ENCODE measurements at places on chromosomes 1 and 21. TPM values are rescaled to one million over a fixed set of nuclear protein-coding genes. Genes with fewer than 3 reads are reported as not detected.

GRCh38 chr1:48190881-48191280 lies 31.6 kb upstream of the SLC5A9 start:
- no peak overlapping the region for H3K4me3 ChIP-seq
- peaks cover 2% of the 10 kb centered on the region for H3K27me3 ChIP-seq
- no peak overlapping the region for H3K27ac ChIP-seq
- DNase-seq, result no peak

- no peak overlapping the region for H3K27ac ChIP-seq
- no peaks in the 10 kb centered on the region for H3K27me3 ChIP-seq
- H3K4me1 ChIP-seq, result peaks cover 10% of the 10 kb centered on the region
- H3K36me3 ChIP-seq, result no peaks in the 10 kb centered on the region
Observed at GRCh38 chr1:90835661-90836344, 118.7 kb upstream of the BARHL2 start.

DNA sequence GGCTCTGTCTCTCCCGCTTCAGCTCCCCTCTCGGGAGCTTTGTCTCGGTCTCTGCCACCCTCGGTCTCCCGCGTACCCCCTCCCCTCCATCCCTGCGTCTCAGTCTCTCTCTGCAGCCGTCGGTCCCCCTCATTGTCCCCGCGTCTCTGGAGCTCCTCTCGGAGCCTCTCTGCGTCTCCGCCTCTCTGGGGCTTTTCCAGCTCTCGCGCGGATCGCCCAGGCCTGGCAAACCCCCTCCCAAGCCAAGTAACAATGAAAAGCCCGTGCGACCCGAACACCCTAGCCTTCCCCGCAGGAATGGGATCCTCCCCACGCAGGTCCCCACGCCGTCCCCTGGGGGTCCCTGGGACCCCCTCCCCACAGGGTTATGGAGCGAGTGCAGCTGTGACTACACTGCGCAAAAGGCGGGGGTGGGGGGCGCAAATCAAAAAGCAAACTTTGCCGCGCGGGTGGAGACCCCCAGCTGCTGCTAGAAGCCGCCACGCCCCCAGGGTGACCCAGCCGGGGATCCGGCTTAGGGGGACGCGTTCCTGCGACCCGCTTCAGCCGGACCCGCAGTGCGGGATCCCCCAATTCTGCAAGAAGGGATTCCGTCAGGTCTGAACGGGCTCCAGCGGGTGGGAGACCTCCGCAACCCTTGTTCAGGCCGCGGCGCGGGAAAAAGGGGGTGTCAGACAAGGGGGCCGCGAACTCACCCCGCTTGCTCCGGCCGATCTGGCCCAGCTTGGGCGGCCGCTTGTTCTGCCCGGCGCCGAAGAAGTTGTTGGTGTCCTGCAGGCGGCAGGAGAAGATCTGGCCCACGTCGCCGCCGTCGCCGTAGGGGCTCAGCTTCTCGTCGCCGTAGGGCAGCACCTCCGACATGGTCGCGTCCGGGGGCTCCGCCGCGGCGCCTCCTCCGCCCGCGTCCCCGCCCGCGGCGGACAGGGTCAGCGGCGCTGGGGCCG lies 1.2 kb downstream of the CAMK2N1 start:
- H3K4me3 ChIP-seq, result peak overlapping the region; percentile 34
- H3K27ac ChIP-seq, result no peak overlapping the region
- no peaks in the 10 kb centered on the region for H3K36me3 ChIP-seq
- no peaks in the 10 kb centered on the region for H3K4me1 ChIP-seq

DNA sequence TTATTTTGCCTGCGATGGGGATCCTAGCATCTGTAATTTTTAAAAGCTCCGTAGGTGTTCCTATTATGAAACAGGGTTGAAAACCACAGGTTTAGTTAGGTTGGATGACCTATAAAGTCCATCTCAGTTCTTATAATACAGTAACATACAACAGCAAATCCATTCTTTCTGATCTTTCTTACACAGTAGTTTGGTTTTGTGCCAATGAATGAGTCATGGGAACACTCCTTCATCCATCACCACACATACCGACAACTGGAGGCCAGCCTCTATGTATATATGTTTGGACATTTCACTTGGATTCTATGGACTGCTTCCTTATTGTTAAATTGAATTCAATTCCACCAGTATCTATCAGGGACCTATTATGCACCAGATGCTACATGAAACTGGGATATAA lies 118.4 kb upstream of the L1TD1 start:
- no peaks in the 10 kb centered on the region for H3K27me3 ChIP-seq
- H3K4me3 ChIP-seq, result no peak overlapping the region
- H3K4me1 ChIP-seq, result no peaks in the 10 kb centered on the region
- no peak overlapping the region for H3K27ac ChIP-seq
- DNase-seq, result no peak
- no peaks in the 10 kb centered on the region for H3K36me3 ChIP-seq

DNA sequence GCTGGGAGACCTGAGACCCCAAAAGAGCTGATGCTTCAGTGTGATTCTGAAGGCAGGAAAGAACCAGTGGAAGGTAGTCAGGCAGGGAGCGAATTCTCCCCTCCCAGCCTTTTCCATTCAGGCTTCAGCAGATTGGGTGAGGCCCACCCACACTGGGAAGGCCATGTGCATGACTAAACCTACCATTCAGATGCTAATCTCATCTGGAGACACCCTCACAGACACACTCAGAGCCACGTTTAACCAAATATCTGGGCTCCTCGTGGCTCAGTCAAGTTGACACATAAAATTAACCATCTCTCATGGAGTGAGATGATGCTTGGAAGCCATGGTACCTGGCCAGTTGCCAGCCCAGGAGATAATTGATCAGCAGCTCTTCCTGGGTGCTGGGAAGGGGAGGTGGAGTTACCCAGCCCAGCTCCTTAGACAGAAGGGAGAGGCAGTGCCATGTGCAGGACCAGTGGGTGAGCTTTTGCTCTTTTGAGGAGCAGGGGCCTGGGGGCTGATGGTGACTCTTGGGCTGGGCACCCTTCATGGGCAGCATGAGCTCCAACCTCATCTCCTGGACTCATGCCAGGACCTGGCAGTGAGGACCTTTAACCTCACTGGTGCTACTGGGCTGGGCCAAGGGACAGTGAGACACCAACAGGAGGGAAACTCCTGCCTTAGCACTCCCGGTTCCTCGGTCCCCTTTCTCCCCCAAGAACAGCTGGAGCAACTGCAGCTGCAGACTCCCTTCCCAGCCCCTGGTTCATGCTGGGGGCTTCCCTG lies 89.0 kb upstream of the ACTL8 start:
- H3K4me1 ChIP-seq, result no peaks in the 10 kb centered on the region
- no peaks in the 10 kb centered on the region for H3K27me3 ChIP-seq
- no peaks in the 10 kb centered on the region for H3K36me3 ChIP-seq
- H3K4me3 ChIP-seq, result no peak overlapping the region
- no peak overlapping the region for H3K27ac ChIP-seq
- no peak for DNase-seq

DNA sequence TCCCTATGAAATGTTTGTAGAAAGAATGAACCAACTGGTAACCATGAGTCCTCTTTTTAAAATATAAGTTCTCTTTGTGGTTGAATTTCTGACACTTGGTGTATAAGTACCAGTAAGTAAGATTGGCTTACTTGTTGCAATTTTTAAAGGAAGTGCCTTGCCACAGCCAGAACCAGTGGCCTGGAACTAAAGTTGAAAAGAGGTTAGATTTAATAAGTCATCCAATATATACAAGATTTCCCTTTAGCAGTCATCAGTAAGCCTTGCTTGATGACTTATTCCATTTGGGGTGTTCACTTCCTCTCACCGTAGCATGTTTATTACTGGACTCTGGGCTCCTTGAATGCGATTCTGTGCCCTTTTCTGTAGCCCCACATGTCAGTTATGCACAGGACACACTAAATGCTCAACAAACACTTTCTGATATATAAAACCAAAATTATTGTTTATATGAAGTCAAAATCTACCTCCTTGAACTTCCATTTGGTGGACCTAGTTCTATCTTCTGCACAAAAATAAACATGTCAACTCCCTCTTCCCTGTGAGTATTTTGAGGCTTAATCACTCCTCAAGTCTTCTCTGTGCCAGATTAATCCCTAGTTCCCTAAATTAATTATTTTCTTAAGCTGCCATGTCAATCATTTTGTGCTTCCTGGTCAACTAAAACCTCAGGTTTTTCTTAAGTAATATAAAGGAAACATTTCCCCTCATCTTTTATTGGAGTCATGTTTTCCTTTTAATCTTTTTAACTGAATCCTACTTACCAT lies 218.1 kb downstream of the ST6GALNAC3 start:
- H3K27ac ChIP-seq, result no peak overlapping the region
- H3K4me1 ChIP-seq, result no peaks in the 10 kb centered on the region
- no peaks in the 10 kb centered on the region for H3K36me3 ChIP-seq
- H3K27me3 ChIP-seq, result no peaks in the 10 kb centered on the region

DNA sequence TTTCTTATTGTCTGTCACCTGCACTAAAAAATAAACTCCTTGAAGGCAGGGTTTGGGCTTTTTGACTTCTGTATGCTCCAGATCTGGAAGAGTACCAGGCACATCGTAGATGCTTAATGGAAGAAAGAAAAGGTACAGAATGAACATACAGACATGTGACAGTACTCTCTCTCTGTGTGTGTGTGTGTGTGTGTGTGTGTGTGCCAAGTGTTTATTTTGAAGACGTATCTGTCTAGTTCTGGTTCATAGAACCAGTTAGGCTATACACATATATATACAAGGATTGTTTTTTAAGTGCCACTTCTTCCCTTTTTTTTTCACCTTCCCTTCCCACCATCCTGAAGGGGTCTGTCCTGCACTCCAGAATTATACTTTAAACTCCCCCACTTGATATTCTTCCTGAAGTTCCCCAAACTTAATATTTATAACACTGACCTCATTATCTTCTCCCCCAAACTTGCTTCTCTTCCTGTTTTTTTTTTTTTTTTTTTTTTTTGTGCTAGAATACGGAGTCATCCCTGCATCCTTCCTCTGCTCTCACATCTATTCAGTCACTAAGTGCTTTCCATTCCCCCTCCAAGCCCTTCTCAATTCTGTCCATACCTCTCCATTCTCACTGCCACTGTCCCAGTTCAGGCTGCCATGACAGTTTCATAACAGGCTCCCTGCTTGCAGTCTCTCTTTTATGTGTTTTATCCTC lies 5.4 kb upstream of the KCNA3 start:
- H3K27me3 ChIP-seq, result no peaks in the 10 kb centered on the region
- H3K4me3 ChIP-seq, result no peak overlapping the region
- no peak overlapping the region for H3K27ac ChIP-seq
- no peaks in the 10 kb centered on the region for H3K4me1 ChIP-seq

- H3K27me3 ChIP-seq, result no peaks in the 10 kb centered on the region
- no peaks in the 10 kb centered on the region for H3K36me3 ChIP-seq
- no peaks in the 10 kb centered on the region for H3K4me1 ChIP-seq
- H3K27ac ChIP-seq, result no peak overlapping the region
Observed at GRCh38 chr1:176501599-176501998, 38.6 kb downstream of the PAPPA2 start.

DNA sequence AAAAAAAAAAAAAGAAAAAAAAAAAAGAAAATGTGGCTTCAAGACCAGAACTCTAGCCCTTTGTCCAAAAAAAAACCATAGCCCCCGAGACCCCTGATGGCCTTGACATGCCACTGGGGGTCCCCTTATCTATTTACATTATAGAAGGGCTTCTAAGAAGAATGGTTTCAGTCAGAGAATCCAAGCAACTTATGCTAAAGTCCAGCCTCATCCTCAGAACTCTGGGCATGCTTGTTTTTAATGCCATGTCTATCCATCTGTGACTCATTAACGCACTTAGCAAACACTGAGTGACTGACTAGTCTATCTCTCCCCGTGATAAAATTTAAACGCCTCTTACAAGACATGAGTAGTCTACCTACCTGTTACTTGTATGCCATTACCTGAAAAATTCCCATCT lies 29.3 kb downstream of the ERG start:
- no peak for DNase-seq
- H3K27me3 ChIP-seq, result peaks cover 2% of the 10 kb centered on the region
- no peak overlapping the region for H3K27ac ChIP-seq
- H3K36me3 ChIP-seq, result no peaks in the 10 kb centered on the region
- H3K4me1 ChIP-seq, result no peaks in the 10 kb centered on the region
- no peak overlapping the region for H3K4me3 ChIP-seq

DNA sequence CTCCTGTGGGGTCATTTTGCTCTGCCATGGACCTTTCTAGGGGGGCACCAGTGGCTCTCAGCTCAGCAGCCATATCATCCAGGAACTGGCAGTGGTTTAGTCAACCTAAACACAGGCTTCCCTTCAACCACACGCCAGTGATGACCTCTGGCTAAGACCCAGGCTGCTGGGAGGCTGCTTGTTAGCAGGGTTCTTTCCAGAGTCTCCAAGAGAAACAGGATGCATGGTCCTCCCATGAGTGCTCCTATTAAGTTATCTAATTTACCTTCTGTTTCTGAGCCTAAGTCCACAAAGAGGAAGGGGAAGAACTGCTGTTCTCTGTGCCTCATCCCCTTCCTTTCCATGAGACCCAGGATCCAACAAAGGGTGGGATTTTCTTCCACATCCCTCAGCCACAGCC lies 137.3 kb upstream of the PLXNA2 start:
- H3K27me3 ChIP-seq, result no peaks in the 10 kb centered on the region
- H3K36me3 ChIP-seq, result no peaks in the 10 kb centered on the region
- no peak overlapping the region for H3K4me3 ChIP-seq
- DNase-seq, result no peak

GRCh38 chr1:95916616-95917015 lies 682.6 kb downstream of the RWDD3 start:
- no peak for DNase-seq
- H3K36me3 ChIP-seq, result no peaks in the 10 kb centered on the region
- H3K4me1 ChIP-seq, result no peaks in the 10 kb centered on the region
- no peaks in the 10 kb centered on the region for H3K27me3 ChIP-seq

DNA sequence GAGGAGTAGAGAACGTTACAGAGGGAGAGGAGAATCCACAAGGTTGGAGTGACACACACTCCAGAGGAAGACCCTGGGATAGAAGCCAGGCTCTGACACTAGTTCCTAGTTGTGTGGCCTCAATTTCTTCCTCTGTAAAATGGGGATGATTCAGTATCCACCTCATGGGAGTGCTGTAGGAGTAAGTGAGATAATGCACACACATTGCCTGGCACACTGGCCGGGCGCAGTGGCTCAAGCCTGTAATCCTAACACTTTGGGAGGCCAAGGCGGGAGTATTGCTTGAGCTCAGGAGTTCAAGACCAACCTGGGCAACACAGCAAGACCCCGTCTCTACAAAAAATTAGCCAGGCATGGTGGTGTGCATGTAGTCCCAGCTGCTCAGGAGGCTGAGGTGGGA lies 8.9 kb downstream of the KIF17 start:
- no peaks in the 10 kb centered on the region for H3K4me1 ChIP-seq
- H3K36me3 ChIP-seq, result no peaks in the 10 kb centered on the region
- H3K4me3 ChIP-seq, result no peak overlapping the region
- peaks cover 10% of the 10 kb centered on the region for H3K27me3 ChIP-seq

DNA sequence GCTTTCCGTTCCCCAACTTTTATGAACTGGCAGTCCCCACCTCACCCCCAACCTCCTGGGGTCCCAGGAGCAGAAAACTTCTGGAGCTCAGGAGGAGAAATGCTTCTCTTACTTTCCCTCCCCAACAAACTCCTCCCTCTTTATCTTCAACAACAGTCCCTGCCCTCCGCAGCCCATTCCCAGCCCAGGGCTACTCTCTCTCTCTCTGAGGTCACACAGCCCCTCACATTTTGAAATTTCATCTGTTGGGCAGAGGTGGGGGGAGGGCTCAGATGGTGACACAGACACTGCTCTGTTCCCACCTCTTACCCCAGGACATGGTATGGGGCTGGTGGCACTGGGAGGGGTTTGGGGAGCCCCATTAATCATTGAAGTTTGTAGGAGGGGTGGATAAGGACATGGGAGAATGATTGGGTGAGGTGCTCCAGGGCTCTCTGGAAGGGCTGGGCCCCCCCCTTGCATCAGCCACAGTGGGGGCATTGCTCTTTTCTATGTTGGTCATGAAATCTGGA lies 6.0 kb downstream of the PIK3CD start:
- no peak overlapping the region for H3K27ac ChIP-seq
- DNase-seq, result no peak
- H3K27me3 ChIP-seq, result peaks cover 30% of the 10 kb centered on the region

NBPF15 gene
- total RNA-seq, result 21.6 TPM

FMOD gene
- 203 TPM for total RNA-seq

Data from tibial nerve (tissue), 4 donors.